ENCODE measurements at places on chromosomes 5 and 9.
A peak's percentile ranks its signal among the peaks of the same experiment; 100 is the strongest.

DNA sequence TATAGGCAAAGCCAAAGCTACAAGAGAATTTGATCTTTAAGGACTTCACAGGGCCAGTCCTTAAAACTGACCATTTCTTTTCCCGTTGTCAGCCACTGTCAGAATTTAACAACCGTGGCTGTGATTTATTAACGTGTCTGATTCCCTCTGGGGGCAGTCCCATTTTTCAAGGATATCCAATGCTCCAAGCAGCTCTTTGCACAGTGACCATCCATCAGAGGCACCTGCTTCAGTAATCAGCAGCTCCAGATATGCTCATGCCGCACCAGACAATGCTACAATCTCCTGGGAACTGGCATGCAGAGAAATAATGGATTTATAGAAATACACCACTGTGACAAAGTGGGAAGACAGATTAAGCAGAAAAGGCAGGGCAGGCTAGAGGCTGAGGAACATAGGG, 163.3 kb upstream of the PPP1R2B start:
- DNase-seq, result no peak

- DNase-seq, result no peak
Measured at GRCh38 chr5:161372682-161373344, 173.7 kb downstream of the GABRB2 start.

DNA sequence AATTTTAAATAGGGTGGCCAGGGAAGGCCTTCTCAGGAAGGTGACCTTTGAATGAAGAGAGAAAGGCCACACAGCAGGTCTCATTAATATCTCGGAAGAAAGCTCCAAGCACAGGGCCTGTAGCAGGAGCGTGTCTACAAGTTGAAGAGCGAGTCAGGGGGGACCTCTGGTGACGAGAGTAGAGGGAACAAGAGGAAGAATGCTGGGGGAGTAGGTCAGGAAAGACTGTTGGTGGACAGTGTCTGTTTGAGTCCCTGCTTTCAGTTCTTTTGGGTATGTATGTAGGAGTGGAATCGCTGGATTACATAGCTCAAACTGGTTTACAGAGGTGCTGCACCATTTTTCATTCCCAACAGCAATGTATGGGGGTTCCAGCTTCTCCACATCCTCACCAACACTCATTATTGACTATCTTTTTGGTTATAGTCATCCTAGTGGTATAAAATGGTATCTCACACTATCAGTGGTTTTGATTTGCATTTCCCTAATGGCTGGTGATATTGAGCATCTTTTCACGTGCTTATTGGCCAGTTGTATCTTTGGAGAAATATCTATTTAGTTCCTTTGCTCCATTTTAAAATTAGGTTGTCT, 55.8 kb downstream of the NUP214 start:
- no peak for DNase-seq

DNA sequence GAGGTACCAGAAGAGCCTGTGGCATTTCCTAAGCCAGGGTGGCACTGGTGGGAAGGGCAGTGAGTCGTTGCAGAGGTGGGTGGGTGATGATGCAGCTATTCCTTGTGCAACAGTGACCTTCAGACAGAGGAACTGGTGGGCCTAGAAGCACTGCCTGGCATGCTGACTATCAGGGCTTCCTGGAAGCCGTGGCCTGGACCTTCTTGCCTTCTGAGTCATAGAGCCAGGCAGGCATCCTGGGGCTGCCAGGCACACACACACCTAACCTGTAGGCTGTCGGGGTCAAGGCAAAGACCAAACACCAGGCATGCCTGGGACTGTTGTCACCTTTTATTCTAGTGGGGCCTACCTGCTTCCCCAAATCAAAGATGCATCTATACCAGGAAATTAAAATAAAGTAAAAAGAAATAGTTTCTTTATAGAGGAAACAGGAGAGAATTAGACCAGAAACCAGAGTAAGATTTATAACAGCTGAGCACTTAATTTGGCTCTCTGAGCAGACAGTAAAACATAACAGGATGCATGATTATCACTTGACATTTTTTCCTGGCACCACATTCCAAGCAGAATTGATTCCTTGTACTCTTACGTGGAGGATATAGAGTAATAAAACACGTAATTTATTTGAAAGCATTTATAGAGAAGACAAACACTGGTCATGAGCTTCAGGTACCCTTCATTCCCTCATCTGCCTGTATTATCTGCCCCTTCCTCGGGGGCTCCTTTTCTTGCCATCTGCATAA, 25.1 kb downstream of the NANS start:
- DNase-seq, result no peak

DNA sequence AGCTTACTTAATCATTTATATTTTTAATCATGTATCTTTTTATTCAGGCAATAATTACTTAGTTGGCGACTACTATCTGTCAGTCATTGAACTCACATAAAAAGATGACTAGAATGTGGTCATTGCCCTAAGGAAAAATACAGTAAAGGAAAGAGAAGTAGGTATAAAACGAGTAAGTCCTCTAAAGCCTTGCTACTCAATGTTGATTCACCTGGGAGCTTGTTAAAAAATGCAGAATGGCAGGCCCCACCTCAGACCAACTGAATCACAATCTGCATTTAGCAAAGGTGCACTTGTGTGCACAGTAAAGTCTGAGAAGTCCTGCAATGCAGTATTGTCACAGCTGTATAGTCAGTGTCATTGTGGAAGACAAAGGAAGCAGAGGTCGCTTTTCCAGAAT, 592.4 kb downstream of the CSNK1G3 start:
- no peak for DNase-seq

- DNase-seq, result no peak
Measured at GRCh38 chr5:32274548-32275395, 38.0 kb downstream of the MTMR12 start.

DNA sequence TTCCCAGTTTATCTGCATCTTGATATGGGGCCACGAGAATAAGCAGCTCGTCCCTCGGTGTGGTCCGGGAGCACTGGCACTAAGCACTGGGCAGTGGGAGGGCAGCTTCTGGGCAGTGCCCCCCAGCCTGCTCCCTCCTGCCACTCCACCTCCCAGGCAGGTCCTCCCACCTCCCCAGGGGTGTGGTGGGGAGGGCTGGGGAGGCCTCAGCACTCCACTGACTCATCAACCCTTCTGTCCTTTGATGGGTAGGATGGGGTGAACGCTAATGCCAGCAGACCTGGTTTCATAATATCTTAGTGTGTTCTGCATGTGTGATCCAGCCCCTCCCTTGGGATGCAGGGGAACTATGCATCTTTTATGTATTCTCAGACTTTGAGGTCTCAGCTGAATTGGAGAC, 62.2 kb upstream of the GNE start:
- no peak for DNase-seq

GRCh38 chr5:52807723-52808122, 20.0 kb downstream of the ITGA1 start:
- no peak for DNase-seq

- DNase-seq, result no peak
Measured at GRCh38 chr5:84384604-84385575, at the start of gene EDIL3. Gene EDIL3, minus strand, starts transcription at chr5:84384880. Its CDS starts 506 bp downstream, at chr5:84384374.

- DNase-seq, result no peak
Measured at GRCh38 chr5:7668161-7668560, 182.8 kb downstream of the CFAP90 start.

DNA sequence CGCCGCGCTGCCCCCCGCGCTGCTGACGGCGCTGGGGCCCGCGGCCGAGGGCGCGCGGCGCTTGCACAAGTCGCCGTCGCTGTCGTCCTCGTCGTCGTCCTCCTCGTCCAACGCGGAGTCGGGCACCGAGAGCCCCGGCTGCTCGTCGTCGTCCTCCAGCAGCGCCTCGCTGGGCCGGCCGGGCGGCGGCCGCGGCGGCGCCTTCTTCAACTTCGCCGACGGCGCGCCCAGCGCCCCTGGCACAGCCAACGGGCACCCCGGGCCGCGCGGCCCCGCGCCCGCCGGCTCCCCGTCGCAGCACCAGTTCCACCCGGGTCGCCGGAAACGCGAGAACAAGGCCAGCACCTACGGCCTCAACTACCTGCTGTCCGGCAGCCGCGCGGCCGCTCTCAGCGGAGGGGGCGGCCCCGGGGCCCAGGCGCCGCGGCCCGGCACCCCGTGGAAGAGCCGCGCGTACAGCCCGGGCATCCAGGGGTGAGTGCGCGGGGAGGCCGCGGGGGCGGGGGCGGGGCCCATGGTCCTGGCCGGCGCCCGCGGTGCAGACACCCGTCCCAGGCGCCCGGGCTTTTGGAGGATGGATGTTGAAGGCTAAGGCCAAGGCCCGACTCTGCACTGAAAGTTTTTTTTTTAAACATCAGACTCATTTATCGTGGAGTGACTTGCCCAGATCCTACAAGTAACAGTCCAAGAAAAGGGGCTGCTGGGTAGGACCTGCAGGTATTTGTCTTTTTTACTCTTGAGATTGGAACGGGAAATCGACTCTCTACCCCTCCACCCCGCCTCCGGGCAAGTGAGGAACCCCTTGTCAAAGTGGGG, 1.2 kb downstream of the TENT4A start:
- DNase-seq, result no peak

DNA sequence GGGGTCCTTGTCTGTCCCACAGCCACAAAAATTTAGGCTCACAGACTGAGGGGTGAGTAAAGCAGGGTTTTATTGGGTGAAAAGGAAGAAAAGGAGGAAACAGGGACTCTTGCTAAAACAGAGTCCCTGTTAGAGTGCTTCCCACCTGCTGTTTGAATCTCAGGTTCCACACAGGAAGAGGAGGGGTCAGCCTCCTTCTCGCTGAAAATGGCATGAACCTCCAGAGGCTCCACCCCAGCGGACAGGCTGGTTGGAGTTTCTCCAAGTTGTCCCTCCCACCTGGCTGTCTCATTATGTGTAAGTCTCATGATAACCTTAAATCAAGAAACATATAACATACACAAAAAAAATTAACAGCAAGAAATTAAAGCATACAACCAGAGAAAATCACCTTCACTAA, 28.3 kb upstream of the UHRF2 start:
- no peak for DNase-seq

GRCh38 chr5:149537374-149537975, 13.8 kb downstream of the CSNK1A1 start:
- no peak for DNase-seq

DNA sequence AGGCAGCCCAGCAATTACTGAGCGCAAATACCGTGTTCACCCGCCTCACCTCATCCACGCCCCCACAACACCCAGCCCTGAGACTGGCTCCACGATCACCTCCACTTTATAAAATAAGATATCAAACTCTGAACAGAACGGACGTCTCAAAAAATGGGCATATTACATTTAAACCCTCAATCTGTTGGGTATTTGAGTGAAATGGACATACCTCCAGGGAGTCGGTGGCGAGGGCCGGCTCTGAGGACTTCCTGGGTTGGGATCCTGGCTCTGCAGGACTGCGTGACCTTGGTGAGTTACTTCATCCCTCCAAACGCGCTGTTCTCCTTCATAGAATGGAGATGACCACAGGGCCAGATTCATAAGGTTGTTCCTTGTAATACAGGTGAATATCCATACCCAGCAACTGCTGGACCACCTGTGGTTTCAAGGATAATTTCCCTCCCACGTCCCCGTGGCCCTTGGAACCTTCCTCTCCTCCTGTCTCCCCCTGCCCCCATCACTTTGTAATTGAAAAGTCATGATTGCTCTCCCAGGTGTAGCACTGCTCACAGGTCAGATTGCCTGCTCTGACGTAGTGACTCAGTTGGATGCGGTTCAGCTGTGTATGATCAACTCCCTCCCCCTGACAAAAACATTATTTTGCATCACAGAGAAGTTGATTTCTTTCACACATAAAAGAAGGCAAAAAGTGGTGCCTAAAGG, 135.6 kb downstream of the KCNIP1 start:
- DNase-seq, result no peak

GRCh38 chr5:116084287-116084691, 536 bp upstream of the COMMD10 start:
- DNase-seq, result peak; percentile 13

GRCh38 chr5:111256128-111256527, 31.9 kb downstream of the CAMK4 start:
- no peak for DNase-seq

DNA sequence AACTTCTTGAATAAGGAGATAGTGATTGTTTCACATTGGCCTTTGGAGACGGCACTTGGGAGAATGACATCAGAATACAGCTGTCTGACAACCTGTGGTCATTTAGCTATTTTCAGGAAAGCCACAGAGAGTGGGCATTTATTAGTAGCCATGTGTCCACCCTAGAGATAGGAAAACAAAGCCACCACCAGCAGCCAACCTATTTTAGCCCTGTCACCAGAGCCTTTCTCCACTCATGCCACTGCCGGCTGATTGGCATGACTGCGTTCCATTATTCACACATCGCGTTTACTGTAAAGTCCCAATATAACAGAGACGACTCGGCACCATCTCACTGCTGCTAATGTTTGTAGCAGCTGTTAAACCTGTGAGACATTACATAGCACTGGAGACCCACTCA, 330.1 kb downstream of the NDUFS4 start:
- DNase-seq, result no peak
